ENCODE measurements at places on chromosomes 5 and 9.

DNA sequence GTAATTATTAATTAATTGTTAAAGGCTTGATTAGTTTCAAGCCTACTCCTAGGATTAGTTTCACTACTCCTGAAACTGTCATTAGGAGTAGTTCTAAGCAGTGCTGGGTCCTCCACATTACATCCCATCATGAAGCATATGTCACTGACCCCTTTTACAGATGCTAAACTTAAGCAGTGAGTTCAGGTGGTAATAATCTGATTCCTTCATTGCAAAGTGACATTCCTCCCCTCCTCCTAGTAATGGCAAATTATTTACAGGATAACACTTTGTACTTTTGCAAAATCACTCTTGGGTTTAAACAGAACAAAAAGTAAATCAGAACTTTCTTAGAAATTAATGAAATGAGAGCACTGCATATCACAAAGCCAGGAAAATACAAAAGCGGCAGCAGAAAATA, 52.4 kb downstream of the BAAT start:
- no peak for DNase-seq

- no peak for DNase-seq
These were observed 153.9 kb downstream of the FSTL4 start for GRCh38 chr5:133458435-133458834.

GRCh38 chr5:103929338-103930013, 366.9 kb upstream of the NUDT12 start:
- no peak for DNase-seq

DNA sequence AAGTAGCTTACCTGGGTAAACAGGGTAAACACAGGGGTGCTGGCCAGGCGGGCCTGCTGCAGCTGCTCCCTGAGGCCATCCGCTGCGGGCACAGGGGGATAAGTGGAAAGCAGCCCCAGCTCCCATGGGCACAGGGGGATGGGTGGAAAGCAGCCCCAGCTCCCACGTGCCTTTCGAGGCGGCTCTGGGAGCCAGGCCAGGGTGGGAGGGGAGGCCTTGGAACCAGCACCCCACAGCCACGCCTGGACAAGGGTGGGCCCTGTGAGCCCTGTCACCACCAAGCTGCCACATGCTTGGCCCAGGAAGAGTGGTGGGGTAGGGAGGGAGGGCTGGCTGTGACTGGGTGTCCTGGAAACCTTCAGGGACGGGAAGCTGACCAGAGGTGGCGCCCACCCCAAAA, 7.8 kb upstream of the CARD9 start:
- DNase-seq, result no peak

GRCh38 chr9:6415266-6415665, 2.3 kb downstream of the UHRF2 start:
- DNase-seq, result no peak

GRCh38 chr5:72569408-72569944, 62.3 kb upstream of the ZNF366 start:
- no peak for DNase-seq

DNA sequence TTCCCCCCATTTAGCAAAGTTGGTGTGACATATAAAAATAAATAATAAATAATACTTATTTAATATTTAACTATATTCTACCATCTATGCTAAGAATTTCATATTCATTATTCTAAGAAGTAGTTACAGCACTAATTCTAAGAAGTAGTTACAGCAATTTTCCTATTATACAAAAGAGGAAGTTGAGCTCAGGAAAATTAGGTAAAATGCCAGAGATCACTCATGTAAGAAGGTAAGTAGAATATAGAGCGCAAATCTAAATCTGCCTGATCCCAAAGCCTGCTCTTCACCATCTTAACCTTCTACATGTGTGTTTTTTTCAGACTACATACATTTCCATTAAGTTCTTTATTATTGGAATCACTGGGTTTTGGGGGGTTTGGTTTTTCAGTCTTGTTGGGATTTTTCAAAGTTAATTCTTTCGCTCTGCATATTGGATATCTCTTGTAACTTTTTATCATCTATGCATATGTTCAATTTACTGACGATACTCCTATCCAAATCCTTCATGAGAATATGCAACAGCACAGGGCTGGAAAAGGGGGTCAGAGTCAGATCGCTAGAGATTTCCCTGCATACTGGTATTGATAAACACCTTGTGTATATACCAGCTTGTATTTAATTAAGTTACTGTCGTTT, 852.1 kb downstream of the MAT2B start:
- DNase-seq, result no peak

DNA sequence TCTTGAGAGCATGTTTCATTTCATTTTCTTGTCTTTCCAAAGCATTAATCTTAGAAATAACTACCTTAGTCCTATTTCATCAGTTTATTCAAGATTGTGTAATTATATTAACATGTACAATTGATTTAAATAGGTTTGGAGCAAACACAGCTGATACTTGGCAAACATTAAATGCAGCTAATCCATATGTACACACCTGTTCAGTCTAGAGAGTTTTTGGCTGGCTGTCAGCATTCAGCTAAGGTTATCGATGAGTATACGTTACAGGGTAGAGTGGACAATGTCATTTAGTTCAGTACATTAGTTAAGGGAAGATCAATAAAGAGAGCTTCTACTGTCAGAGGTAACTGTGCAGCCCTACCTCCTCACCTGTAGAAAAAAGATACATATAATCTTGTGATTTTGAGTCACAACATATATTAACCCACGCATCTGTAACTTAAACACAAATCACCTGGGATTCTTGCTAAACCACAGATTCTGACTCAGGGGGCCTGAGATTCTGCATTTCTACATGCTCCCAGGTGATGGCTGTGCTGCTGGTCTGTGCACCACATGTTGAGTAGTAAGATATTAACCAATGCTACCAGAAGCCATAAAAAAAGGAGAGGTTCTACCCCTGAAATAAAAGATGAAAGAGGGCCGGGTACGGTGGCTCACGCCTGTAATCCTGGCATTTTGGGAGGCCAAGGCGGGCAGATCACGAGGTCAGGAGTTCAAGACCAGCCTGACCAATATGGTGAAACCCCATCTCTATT, 34.1 kb upstream of the PCA3 start:
- DNase-seq, result no peak

DNA sequence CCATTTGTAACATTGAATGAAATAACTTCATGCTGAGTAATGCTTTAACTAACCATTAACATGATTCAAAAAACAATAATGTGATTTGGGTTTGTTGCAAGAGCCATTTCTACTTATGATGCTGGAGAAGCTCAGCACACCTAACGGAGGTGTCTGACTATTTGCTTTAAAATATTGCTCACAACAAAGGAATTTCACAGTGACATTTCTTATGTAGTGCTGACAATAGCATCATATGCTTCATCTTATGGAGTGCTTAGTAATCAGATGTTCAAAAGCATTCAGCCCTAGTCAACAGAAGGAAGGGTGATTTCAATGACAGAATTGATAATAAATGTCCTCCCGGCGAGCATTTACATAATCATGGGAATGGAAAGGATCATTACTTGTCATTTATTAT, 1003.3 kb upstream of the COX7C start:
- no peak for DNase-seq

DNA sequence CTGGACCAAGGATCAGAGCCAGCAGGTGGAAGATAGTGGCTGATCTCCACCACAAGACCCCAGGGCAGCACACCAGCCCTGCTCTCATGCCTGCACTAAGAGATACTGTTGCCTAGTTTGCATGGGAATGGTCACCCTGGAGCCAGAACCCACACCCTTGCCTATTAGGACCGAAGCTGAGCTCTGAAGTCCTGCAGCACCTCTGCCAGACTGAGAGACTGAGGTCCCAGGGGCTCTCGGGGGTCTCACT, 11.3 kb downstream of the ACSL6 start:
- no peak for DNase-seq

GRCh38 chr9:31608416-31608815, 776.0 kb upstream of the ACO1 start:
- no peak for DNase-seq

DNA sequence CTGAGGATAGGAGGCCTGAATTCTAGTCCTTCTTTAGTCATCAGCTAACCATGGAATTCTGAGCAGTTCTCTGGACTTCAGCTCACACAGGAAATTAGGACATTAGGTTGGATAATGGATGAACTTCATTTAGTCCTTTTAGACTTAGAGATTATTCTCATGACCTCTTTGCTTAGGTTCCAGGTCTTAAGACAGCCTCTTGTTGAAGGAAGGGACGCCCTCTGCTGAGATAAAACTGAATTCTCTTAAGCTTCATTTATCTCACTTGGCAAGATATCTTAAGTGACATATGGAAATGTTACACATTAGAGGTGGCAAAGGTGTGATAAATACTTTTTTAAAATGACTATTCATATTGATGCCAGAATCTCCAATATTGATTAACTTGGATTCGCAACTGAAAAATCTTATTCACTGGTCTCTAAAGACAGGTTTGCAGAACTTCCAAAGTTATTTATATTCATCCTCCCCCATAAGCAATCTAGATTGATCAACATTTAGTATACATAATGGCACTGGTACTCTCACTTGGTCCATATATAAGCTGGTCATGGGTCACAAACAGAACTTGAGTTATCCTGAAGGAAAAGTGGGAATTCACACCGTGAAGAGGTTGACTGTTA, 16.9 kb upstream of the ZNF366 start:
- DNase-seq, result peak; percentile 9

DNA sequence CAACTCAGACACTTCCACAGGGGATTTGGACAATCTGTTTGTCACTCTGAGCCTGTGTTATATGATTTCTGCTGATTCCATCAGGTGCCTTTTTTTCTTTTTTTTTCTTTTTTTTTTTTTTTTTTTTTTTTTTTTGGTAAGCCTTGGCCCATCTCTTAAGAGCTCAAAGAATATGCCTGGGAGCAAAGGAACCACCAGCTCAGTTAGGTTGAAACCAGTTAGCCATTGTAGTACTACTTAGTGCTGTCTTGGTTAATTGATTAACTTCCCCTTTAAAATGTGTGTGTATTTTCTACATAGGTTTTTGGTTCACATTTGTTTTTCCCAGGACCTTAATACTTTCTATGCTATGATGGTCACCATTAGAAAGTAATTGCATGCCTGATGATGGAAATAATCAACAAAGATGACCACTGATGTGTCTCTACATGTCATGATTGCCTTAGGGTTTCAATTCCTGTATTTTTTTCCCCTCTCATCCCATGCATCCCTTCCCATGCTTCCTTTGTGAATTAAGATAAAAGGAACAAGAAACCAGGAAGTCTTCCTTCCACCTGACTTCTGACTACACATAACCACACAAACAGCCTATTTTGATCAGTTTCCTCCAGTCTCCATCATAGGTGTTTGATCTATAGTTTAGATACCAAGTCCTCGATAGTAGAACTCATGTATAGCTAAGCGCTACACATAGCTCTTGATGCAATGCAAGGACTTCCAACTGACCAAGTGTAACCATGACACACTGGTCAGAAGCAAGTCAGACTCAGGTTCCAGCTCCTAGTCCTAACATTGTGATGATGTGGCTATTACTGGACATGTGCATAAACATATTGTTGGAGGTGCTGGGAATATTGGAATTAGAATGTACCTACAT, 306.1 kb downstream of the EFNA5 start:
- no peak for DNase-seq

DNA sequence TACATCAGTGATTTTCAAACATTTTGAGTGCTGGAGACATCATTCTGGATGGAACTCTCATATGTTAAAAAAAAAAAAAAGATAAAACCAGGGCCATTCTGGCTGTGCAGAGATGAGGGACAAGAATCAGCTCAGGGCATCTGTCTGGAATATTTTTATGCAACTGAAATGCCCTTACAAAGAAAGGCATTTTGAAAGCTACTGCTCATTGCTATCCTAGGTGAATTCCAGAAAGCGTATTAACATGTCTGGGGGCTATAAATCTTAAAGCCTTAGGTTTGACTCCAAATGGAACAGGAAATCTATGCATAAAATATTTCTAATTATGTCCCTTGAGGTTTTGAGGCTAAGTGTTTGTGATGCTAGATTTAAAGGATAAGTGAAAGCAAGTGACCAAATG, 14.9 kb upstream of the PCSK1 start:
- no peak for DNase-seq

- no peak for DNase-seq
These were observed 192.4 kb downstream of the ADAMTSL1 start for GRCh38 chr9:18666348-18666747.

DNA sequence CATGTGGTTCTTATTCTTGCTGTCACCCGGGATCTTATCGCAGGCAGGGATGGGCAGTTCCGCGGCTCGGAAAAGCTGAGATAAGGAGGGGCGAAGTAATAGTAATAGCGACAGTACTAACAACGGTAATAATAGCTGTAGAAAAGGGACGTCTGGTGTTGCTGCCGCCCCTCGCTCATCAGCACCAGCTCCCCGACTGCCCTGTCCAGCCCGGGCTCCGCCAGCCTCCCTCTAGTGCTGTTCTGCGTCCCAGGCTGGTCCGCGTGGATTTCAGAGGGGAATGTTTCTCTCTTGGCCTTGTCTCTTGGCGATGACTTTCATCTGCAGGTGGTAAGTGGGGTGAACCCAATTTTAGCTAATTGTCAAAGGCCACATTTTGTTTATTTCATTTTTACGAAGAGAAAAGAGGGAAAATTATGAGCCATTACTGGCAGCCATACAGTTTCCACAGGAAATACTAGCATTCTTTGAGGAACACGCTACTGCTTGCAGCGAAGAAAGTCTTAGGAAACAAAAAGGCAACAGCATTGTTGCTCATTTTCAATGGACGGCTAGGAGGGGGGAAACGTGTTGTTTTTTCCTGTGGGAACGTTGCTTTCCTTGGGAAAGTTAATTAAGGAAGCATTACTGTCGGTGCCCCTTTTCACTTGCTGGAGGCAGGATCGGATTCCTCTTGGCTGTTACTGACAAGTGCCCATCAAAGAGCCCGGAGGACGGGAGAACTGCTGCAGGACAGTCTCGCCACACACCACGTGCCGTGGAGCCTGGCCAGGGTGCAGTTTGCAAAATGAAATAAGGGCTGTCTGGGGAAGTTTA, 762 bp downstream of the SNCAIP start:
- DNase-seq, result no peak

DNA sequence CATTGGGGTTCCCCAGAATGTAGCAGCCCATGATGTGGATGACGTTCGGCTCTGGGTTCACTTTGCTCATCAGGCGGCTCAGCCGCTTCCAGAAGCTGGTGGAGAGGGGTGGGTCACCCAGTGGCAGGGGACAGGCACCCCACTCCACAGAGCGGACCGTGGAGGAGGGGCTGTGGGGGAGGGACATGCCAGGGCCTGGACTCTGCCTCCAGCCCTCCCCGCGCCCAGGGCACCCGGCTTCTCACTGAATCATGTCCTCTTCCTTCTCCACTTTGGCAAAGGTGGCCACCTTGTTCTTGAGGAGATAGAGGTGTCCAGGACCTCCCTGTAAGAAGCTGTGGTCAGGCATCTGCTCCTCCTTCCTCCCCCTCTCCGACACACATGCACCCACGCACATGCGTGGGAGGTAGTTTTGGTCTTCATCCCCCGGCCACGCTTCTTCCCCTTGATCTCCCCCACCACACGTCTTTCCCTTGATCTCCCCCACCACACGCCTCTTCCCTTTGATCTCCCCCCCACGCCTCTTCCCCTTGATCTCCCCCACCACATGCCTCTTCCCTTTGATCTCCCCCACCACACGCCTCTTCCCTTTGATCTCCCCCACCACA, 8.9 kb upstream of the ENTPD8 start:
- DNase-seq, result peak; percentile 99

DNA sequence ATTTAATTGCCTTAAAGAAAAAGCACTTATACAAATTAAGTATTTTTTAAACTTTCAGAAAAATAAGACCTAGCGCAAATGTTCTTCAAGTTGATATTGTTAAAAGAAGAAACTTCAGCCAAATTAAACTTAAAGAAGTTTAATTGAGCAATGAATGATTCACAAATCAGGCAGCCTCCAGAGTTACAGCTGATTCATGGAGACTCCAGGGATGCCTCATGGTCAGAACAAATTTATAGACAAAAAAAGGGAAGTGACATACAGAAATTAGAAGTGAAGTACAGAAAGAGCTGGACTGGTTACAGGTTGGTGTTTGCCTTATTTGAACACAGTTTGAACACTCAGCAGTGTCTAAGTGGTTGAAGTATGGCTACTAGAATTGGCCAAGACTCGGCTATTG, 60.3 kb downstream of the CDKN2A start:
- DNase-seq, result no peak

Measured in CMK (cell line).